ENCODE measurements at places on chromosomes 12 and 14.

GRCh38 chr12:13465635-13466034, 269.1 kb downstream of the EMP1 start:
- peak; percentile 32 for DNase-seq

DNA sequence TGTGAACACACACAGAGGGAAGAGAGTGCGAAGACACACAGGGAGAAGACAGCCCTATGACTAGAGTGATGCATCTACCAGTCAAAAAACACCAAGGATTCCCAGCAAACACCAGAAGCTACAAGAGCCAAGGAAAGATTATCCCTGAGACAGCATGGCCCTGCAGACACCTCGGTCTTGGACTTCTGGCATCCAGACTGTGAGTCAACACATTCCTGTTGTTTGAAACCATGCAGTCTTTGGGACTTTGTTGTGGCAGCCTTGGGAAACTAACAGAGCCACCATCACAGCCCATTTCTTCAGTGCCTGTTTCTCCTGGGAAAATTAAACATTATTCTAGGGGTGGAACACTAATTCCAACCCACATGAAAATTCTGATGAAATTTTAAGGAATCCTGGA, 220.6 kb downstream of the GXYLT1 start:
- peak; percentile 10 for DNase-seq

DNA sequence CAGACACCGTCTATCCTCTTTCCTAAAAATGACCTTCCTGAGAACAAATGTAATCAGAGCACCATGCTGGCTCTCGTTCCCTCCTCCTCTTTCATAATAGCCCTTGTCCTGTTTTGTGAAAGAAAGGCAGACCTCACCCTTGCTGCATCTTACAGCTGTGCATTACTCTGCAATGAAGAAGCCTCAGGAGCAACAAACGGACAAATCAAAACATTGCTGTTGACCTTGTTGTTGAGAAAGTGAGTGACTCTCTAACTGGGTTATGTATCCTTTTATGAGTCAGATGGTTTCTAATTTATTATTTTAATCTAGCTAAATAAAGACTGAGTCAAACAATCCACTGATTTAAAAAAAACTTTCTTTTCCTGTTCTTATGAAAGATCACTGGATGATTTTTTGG, 180.9 kb downstream of the RPS29 start:
- DNase-seq: no peak

DNA sequence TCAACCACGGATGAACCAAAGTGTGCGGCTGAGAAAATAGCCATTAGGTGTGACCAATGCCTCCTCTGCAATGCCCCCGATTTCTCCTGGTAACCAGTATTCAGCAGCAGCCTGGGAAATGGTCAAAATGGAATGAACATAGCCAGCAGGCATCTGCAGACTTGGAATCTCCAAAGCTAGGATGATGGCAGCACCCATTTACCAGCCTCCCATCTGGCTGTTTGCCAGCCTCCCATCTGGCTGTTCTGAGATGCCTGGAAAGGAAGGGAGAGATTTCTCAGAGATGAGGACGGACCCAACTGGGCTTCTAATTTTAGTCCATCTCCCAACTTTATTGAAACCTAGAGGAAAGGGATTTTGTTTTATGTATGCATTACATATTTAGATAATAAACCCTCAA, 16.2 kb downstream of the CLMN start:
- DNase-seq: no peak

DNA sequence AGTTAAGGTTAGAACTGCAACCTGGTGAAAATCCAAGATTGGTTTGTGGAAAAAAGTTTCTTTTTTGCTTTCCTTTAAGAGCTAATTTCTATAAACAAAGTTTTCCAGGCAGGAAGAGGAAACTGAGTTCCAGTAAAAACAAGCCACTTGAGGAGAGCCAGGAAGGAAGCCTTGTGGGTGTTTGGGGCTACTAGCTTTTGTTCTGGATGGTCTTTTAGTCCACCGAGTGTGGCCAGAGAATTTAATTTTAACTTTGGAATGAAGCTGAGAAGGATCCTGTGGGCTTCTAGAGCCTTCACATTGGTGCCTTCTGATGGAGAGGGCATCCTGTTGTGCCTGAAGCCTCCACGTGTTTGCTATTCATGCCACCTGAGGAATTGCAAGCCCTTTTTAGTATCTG, 327.9 kb downstream of the C12orf75 start:
- no peak for DNase-seq
